Activated naive CD4-positive, alpha-beta T cell (primary cell): ENCODE measurements at places on chromosomes 12 and 14.

DNA sequence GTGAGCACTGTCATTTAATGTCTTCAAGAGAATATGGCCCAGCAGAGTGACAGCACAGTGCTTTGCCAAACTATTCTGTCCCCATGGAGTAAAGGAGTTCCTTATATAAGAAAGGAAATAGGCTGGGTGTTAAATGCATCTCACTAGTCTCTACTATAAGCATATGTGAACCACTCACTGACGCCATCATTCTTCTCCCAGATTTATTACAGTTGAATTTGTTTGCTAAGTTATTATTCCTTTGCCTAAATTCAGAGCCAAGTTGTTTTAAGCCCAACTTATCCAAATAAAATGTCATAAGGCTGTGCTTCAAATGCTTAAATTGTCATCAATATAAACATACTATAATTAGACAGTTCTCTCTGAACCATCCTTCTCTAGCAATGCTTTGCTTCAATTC is 151.6 kb downstream of the KCNA5 start:
- DNase-seq: no peak

DNA sequence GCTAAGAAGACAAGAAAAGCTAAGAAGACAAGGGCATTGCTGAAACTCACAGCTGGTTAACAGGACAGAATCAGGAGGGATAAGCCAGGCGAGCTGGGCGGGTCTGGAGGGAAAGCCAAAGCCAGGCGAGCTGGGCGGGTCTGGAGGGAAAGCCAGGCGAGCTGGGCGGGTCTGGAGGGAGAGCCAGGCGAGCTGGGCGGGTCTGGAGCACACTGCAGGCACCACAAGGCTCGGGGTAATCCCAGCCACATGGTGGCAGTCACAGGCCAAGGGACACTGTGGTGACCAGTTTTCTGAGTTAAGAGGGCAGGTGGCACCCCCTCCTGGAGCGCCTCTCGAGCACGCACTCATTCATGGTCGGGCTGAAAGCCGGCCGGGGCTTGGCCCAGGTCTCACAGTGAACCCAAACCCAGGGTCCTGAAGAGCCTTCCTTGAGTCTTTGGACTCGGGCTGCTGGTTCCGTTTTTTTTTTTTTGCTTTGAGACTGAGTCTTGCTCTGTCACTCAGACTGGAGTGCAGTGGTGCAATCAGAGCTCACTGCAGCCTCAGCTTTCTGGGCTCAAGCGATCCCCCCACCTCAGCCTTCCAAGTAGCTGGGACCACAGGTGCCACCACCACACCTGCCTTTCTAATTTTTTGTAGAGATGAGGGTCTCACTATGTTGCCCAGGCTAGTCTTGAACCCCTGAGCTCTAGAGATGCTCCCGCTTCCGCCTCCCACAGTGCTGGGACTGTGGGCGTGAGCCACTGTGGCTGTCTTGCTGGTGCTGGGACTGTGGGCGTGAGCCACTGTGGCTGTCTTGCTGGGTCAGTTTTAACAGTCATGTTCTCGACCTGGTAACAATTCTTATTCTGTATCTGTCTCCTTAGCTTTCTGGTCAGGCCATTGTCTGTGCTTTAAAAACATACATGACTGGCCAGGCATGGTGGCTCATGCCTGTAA is 40.2 kb downstream of the HSP90AA1 start:
- DNase-seq: no peak

DNA sequence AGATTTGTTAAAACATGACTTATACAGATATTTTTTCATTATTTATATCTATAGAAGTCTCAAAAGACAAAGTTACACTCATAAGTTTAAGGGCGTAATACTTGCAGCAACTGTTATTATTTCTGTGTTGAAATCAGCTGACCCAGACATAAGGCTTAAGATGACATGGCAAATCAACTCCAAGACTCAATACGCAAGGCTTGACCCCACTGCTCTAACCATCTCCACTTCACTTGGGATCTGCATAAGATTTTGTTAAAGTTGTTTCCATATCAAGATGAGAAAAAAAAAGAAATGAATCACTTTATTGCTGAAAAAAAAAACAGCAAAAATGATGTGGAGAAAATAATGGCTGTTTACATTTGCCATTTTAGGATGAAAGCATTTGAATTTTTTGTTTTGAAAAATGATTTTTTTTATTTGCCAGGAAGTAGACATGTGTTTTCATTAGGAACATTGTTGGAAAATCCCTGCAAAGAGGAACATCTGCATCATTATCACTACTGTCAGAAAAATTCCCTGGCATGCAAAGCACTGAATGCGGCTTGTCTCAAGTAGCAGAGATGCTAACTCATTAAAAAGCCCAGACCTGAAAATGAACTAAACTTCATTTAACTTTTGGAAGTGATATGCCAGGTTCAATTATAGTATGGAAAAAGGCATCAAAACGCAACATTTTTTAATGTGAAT is 73.5 kb downstream of the LIN7A start:
- no peak for DNase-seq

DNA sequence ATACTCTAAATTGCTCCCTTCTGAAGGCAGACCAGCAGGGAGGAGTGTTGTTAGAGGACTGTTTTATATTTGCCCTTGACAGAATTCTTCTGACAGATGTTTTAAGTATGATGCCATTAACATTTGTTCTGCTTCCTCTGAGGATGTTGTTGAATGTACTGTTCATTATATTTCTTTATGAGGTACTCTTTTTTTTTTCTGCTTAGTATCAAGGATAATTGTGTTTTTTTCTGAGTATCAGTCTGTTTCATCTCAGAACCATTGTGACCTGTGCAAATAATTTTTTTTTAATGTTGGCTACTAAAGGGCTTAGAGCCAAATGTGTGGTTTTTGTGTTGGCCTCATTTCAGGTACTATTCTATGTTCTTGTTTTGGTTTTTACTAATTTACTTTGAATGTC is 10.6 kb downstream of the METAP2 start:
- no peak for DNase-seq

- DNase-seq: no peak
Observed at GRCh38 chr12:52310622-52311284, 10.4 kb downstream of the KRT83 start.

GRCh38 chr14:72275242-72275641 is 343.0 kb downstream of the RGS6 start:
- no peak for DNase-seq

DNA sequence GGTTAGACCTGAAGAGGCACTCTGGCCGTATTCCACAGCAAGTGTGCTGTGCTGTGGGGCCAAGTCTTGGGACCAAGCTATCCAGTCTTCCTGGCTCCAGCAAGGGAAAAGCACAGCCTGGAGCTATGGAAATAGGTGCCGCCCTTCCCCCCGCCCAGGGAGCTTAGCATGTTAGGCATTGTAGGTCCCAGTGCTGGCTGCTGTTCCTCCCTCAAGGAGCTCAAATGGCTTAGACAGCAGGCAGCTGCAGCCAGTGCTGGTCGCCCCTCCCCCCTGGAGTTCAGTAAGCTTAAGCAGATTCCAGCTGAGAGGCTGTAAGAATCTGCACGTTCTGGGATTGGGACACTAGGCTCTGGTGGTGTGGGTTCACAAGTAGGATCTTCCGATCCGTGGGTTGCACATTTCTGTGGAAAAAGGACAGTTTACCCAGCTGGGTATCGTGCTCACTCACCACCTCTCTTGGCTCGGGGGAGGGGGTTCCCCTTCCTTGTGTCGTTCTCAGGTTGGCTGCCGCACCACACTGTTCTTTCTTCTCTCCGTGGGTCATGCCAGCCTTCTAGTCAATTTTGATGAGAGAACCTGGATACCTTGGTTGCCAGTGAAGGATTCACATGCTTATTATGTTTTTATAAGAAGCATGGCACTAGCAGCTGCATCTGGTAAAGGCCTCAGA is 127.3 kb downstream of the CNTN1 start:
- no peak for DNase-seq

GRCh38 chr14:95903616-95904107 is 27.0 kb downstream of the TUNAR start:
- DNase-seq: no peak

DNA sequence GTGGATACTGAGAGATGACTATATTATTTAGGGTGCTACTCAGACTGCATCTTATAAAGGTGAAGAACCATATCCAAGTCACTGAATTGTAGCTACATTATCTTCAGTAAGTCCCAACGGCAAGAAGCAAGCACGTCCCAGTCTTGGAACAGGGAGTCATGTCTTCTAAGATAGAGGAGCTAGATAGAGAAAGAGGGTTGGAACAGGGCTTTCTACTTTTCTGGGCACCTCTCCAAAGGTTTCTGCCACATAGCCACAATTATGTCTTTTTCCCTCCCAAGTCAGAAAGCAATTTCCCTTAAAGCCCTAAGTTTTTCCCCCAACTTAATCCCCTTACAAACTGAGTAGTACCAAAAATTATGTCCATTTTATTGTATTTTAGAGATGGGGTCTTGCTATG is 22.4 kb downstream of the MAPK1IP1L start:
- no peak for DNase-seq

- no peak for DNase-seq
Observed at GRCh38 chr12:109760031-109760929, 46.7 kb downstream of the FAM222A start.

DNA sequence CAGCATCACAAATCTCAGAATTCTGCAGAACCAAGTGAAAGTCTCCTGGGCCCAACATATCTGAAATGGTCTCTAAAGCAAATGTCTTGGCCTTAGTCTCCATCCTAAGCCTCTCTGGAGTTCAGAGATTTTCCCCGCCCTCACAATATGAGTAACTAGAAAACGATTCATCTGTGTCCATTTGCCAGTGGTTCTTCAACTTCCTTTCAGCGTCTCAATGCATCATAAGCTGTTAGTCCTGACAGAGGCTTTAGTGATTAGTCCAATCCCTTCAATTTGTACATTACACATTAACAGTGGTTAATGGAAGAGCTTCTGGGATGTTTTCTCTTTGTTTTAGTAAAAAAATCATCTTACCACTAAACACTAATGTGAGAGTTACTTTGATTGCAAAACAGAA is 17.4 kb downstream of the NPC2 start:
- DNase-seq: no peak

GRCh38 chr14:55207832-55208231 is 16.4 kb upstream of the DLGAP5 start:
- DNase-seq: no peak

DNA sequence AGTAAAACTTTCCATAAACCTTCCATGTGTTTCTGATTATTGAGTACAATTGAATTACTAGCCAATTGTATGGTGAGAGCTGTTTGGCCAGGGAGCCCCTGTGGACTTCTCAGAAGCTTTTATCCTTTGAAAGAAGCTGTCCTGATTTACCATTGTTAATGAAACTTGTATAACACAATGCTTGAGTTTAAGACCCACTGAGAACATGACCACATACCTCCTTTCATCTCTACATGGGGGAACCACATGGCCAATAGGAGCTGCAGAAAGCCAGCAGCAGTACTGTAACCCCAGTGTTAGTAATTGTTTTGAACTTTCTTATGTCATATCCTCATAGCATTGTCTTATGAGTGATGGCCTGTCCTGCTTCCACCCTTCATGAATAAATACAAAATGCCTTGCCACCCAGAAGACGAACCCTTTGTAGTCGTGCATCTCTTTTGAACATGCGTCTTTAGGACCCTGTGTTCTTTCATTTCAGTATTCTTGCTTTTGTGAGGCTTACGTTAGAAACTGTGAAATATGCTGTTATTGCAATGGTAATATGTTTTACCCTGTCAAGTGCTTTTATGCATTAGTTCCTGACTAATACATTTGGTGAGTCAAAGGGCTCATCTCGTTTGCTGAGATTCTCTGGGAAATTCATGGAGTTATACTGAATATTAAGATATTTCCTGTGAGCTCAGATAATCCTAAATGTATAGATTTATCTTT is 815.7 kb downstream of the NRXN3 start:
- no peak for DNase-seq

DNA sequence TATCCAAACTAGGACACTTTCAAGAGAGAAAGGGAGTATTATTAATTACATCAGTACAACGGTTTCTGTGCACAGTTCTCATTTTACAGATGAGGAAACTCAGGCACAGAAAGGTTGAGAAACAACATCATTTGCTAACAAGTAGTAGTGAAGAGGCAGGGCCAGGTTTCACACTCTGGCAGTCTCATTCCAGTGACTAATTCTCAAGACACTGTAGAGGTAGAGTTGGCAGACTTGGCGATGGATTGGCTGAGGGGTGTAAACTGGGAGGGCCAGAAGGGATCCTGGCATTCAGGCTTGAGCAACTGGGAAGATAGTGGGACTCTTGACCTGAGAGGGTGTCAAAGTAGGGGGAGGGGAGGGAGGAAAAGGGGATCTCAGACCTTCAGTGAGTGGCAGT is 73.8 kb upstream of the BDKRB2 start:
- no peak for DNase-seq

DNA sequence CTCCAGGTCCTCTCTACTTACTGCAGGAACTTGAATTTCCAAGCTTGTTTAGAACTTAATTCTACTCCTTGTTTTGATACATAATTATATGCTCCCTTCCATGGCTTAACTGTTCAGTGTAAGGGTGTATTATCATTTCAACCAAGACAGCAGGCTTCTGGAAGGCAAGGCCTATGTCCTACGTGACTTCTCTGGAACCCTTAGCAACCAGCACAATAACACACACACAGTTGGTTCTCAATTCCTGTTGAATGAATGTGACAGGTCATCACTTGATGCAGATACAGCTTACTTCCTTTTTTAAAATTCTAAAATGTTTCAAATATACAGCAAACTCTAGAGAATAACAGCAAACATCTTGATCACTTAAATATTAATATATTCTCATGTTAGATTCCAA is 77.7 kb upstream of the COCH start:
- DNase-seq: no peak

GRCh38 chr14:100147181-100147631 is 12.2 kb downstream of the DEGS2 start:
- no peak for DNase-seq

GRCh38 chr14:78016532-78016931 is 153.6 kb upstream of the NRXN3 start:
- DNase-seq: no peak

DNA sequence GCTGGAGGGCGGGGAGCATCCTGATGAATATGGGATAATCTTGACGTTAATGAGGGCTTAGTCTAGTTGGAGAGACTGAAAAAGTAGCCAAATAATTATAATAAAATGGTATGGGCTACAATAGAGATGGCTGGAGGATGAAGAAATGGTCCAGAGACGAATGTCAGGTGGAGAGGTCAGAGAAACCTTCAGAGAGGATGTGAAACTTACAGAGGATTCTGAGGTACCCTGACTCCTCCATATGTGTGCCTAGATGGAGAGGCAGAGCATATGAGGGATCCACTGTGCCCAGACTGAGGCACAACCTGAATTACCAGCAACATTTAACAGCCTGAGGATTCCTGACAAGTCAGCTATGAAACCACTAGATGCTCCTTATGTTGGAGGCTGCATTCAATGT is 417.0 kb downstream of the ATP23 start:
- no peak for DNase-seq
